ENCODE measurements at places on chromosomes 3 and 15.

DNA sequence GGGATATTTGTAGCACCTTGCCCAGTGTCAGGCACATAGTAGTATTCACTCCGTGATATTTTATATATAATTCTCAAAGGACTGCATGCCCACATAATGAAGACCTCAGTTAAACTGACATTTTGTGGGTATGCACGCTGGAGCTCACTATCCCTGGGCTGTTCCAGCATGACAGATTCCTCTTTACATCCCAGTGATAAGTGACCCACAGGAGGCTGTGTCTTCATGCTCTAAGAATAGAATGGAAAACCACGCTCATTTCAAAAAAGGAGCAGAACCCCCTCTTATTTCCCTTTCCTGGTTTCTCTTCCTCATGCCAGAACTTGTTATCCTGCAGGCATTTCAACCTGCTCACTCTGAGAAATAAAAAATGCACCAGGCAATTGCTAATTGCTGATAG lies 717.5 kb downstream of the AGBL1 start:
- H3K27ac ChIP-seq, result no peak overlapping the region
- H3K27me3 ChIP-seq, result no peaks in the 10 kb centered on the region
- H3K4me3 ChIP-seq, result no peak overlapping the region
- no peaks in the 10 kb centered on the region for H3K4me1 ChIP-seq
- H3K36me3 ChIP-seq, result no peaks in the 10 kb centered on the region

GRCh38 chr15:62828364-62828763 lies 214.2 kb upstream of the TPM1 start:
- H3K36me3 ChIP-seq, result peaks cover 3% of the 10 kb centered on the region
- no peaks in the 10 kb centered on the region for H3K27me3 ChIP-seq
- no peak overlapping the region for H3K4me3 ChIP-seq

- no peak overlapping the region for H3K27ac ChIP-seq
- H3K36me3 ChIP-seq, result no peaks in the 10 kb centered on the region
- no peaks in the 10 kb centered on the region for H3K27me3 ChIP-seq
- no peak overlapping the region for H3K4me3 ChIP-seq
- H3K4me1 ChIP-seq, result no peaks in the 10 kb centered on the region
Observed at GRCh38 chr3:171123915-171124314, 97.4 kb upstream of the SLC2A2 start.

- no peaks in the 10 kb centered on the region for H3K36me3 ChIP-seq
- no peak for DNase-seq
- no peaks in the 10 kb centered on the region for H3K27me3 ChIP-seq
- no peaks in the 10 kb centered on the region for H3K4me1 ChIP-seq
- no peak overlapping the region for H3K4me3 ChIP-seq
Observed at GRCh38 chr3:153252963-153253362, 90.9 kb downstream of the RAP2B start.

DNA sequence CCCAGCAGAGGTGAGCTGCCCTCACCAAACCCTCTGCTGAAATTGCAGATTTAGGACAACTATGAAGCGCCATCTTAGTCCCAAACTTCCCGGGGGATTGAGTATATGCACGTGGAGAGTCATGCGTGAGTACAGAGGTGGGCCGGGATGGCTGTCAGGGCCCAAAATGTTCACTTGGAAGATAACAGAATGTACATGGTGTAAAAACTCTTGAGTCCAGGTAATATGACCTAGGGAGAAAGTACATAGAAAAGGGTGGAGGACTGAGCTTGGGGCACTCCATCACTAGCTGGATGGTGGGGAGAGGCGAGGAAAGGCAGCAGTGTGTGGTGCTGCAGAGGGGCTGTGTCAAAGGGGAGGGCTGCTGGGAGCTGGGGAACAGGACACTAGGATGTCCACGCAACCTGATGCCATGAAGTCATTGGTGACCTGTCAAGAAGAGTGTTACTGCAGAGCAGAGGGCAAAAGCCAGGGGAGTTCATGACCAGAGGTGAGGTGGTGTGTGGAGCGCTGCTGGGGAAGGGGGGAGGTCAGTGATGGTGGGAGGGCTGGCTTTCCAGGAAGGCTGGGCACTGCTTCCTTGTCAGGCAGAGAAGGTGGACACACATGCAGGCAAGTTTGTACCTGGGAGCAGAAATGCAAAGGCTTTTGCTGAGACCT lies 236.2 kb upstream of the LYSMD4 start:
- no peaks in the 10 kb centered on the region for H3K27me3 ChIP-seq
- DNase-seq, result no peak
- H3K27ac ChIP-seq, result no peak overlapping the region
- peaks cover 2% of the 10 kb centered on the region for H3K4me1 ChIP-seq
- no peak overlapping the region for H3K4me3 ChIP-seq
- H3K36me3 ChIP-seq, result no peaks in the 10 kb centered on the region

- no peak overlapping the region for H3K4me3 ChIP-seq
- H3K27ac ChIP-seq, result no peak overlapping the region
- no peaks in the 10 kb centered on the region for H3K36me3 ChIP-seq
- H3K27me3 ChIP-seq, result no peaks in the 10 kb centered on the region
- no peak for DNase-seq
- peaks cover 21% of the 10 kb centered on the region for H3K4me1 ChIP-seq
Observed at GRCh38 chr3:30342318-30343060, 263.9 kb upstream of the TGFBR2 start.
